Thyroid gland (tissue), 4 donors: ENCODE measurements at places on chromosomes 3 and 15. TPM values are rescaled to one million over a fixed set of nuclear protein-coding genes. Genes with fewer than 3 reads are reported as not detected.

DNA sequence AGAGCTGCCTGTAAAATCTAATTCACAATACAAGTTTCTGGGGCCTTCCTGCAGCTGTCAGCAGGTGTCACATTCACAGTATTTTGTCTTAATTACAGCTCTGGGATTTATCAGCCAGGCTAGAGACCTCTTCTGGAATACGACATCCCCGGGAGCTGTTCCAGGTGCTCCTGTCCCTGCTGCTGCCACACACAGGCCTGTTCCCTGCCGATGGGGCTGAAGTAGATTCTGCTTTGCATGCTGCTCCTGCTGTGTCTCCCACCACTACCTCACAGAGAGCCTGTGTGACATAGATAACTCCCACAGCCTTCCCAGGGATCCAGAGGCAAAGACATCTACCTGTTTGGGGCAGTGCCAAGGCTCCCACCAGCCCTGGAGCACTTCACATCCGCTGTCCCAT lies 20.4 kb downstream of the COLQ start:
- H3K36me3 ChIP-seq = no peaks in the 10 kb centered on the region
- H3K27me3 ChIP-seq = no peaks in the 10 kb centered on the region
- H3K4me1 ChIP-seq = no peaks in the 10 kb centered on the region
- no peak for DNase-seq

DNA sequence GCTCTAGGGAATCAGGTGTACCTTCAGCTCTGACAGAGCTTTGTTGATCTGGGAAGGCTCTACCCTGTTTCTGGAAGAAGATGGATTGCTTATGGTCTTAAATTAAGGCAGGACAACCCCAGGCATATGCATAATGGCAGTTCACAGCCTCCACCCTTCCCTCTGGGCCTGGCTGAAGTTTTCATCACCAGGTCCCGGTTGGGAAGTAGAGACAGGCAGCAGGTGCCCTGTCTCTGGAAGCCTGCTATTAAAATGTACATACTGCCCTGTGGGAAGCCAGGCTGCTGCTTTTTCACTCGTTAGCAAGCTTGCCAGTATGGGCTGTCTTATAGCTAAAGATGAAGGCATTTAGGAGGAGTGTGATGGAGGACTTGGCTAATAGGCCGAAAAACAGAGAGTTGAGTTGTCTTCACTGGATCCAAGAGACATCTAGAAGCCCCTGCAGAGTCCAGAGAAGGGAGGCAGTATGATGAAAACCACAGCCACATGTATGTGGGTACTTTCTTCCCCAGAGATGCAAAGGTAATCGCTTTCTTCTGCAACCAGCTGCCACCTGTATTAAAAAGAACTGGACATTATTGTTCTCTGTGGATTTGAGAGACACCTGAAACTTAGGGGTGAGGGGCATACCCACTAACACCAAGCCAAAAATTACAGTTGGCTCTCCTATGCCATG lies 34.4 kb downstream of the ABHD2 start:
- H3K4me3 ChIP-seq = no peak overlapping the region
- H3K36me3 ChIP-seq = no peaks in the 10 kb centered on the region
- no peak for DNase-seq
- no peaks in the 10 kb centered on the region for H3K27me3 ChIP-seq

The HIGD2B gene
- not detected for total RNA-seq

- no peak overlapping the region for H3K4me3 ChIP-seq
- no peaks in the 10 kb centered on the region for H3K36me3 ChIP-seq
- DNase-seq = no peak
- no peak overlapping the region for H3K27ac ChIP-seq
- H3K4me1 ChIP-seq = peaks cover 23% of the 10 kb centered on the region
Observed at GRCh38 chr3:115074502-115074901, 72.6 kb downstream of the ZBTB20 start.

The CYP8B1 gene
- not detected for total RNA-seq

GRCh38 chr15:40918146-40918798 lies 10.9 kb upstream of the DLL4 start:
- no peaks in the 10 kb centered on the region for H3K36me3 ChIP-seq
- H3K27ac ChIP-seq = peak overlapping the region; percentile 30
- no peak overlapping the region for H3K4me3 ChIP-seq
- DNase-seq = no peak
- no peaks in the 10 kb centered on the region for H3K27me3 ChIP-seq

The CEMIP gene
- 1.7 TPM for total RNA-seq

GRCh38 chr3:161343986-161344385 lies 27.3 kb downstream of the SPTSSB start:
- no peak for DNase-seq
- no peaks in the 10 kb centered on the region for H3K36me3 ChIP-seq
- H3K4me3 ChIP-seq = no peak overlapping the region
- H3K27ac ChIP-seq = no peak overlapping the region

DNA sequence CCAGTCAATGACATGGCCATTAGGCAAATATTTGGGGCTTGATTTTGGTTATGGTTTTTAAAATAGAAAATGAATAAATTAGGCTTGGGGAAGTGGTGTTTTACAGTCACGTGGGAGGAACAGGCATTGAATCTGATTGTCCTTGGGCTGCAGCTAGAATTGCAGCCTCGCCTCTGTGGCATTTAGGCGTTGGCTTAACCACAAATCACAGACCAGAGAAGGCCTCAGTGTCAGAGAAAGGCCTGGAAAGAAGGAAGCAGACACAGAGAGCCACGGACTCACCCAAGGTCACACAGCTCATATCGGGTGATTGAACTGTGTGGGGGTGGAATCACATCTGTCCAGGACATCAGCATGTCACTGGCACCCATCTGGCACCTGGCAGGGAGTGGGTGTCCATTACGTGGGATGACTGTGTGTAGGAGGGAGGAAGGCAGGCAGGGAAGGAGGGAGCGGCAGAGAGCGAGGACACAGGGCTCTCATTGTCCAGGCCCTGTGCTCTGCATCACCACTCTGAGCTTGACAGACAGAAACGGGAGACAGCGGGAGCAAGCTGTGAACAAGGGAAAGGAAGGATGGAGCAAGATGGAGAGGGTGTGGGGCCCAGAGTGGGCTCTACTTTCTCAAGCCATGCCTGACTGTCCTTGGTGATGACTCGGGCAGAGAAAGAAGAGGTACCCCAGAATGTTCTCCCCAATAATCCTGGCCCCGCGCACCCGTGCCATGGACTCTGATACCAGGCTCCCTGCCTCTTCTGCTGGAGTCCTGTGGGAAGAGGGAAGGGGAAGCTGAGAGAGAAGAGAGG lies 186.4 kb downstream of the FAM43A start:
- no peak overlapping the region for H3K27ac ChIP-seq
- H3K36me3 ChIP-seq = no peaks in the 10 kb centered on the region
- H3K4me1 ChIP-seq = no peaks in the 10 kb centered on the region
- no peak for DNase-seq
- no peak overlapping the region for H3K4me3 ChIP-seq
- no peaks in the 10 kb centered on the region for H3K27me3 ChIP-seq

GRCh38 chr3:49611291-49611690 lies 57.0 kb downstream of the BSN start:
- no peaks in the 10 kb centered on the region for H3K36me3 ChIP-seq
- no peaks in the 10 kb centered on the region for H3K27me3 ChIP-seq
- H3K4me1 ChIP-seq = peaks cover 11% of the 10 kb centered on the region
- H3K27ac ChIP-seq = no peak overlapping the region

- no peak overlapping the region for H3K4me3 ChIP-seq
- no peaks in the 10 kb centered on the region for H3K36me3 ChIP-seq
- H3K27ac ChIP-seq = no peak overlapping the region
- H3K4me1 ChIP-seq = peaks cover 67% of the 10 kb centered on the region
- no peak for DNase-seq
Observed at GRCh38 chr3:197226179-197226578, 72.2 kb downstream of the DLG1 start.

The SLC25A36 gene
- 102 TPM for total RNA-seq

The RARB gene
- total RNA-seq = 19.3 TPM

DNA sequence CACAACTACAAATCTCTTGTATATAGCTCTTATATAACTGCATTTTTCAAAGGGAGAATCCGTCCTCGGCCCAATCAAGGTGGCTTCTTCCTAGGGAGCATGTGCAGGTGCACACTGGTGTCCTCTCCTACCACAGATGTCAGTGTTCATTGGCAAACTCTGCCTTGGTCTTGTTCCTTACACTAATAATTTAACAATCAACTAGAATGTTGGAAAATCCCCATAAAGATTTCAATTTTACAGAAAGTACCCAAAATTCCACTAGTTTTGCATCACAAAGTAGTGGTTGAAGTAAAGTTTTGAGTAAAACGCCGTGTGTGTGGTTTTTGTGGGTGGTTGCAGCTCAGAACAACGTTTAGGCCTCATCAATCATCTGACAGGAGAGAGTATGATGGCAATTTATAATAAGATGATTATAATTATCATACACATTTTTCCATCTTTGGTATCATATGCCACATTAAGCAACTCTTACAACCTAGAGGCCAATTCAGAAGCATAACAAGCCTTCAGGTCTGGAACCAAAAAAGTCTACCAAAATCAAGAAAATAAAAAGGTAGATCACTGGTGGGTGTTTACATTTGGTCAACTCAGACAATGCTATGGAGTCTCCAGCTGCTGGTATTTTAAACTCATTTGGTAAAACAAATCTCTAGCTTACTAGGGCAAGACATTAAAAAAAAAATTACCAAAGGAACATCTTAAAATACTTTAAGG lies 128.9 kb upstream of the BHLHE40 start:
- H3K4me3 ChIP-seq = no peak overlapping the region
- DNase-seq = no peak
- no peaks in the 10 kb centered on the region for H3K27me3 ChIP-seq
- peaks cover 33% of the 10 kb centered on the region for H3K4me1 ChIP-seq

- no peak overlapping the region for H3K4me3 ChIP-seq
- H3K36me3 ChIP-seq = no peaks in the 10 kb centered on the region
- H3K27me3 ChIP-seq = no peaks in the 10 kb centered on the region
- no peak overlapping the region for H3K27ac ChIP-seq
- H3K4me1 ChIP-seq = no peaks in the 10 kb centered on the region
- DNase-seq = no peak
Observed at GRCh38 chr3:35648347-35648746, 9.0 kb downstream of the ARPP21 start.

GRCh38 chr3:48830715-48831114 lies 17.0 kb downstream of the PRKAR2A start:
- H3K27me3 ChIP-seq = no peaks in the 10 kb centered on the region
- H3K36me3 ChIP-seq = no peaks in the 10 kb centered on the region
- no peak for DNase-seq
- H3K27ac ChIP-seq = no peak overlapping the region

DNA sequence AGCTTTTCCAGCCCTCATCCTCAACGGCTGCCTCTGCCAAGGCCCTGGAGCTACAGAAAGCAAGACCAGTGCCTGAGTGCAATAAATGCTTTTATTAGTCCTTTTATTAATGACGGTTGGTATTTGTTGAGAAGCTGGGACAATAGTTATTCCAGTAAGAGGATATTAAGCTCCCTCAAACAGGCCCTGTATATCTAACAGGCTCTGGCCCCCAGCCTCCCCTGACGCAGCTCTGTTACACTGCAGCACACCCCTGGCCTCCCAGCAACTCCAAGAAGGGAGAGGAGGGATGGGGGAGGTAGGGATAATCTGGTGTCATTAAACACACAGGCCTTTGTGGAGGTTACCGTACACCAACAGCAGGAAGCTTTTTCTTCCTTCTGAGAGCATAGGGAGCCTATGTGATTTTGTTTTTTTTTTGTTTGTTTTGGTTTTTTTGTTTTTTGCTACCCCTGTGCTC lies 30.8 kb upstream of the MAGEF1 start:
- no peak overlapping the region for H3K27ac ChIP-seq
- H3K36me3 ChIP-seq = no peaks in the 10 kb centered on the region
- H3K4me1 ChIP-seq = no peaks in the 10 kb centered on the region
- DNase-seq = no peak
- H3K27me3 ChIP-seq = no peaks in the 10 kb centered on the region
- H3K4me3 ChIP-seq = no peak overlapping the region
